ENCODE measurements at places on chromosomes 16 and 17.
A peak's percentile ranks its signal among the peaks of the same experiment; 100 is the strongest.

- no peak for DNase-seq
Observed at GRCh38 chr16:86713021-86713631, 134.8 kb downstream of the FOXL1 start.

DNA sequence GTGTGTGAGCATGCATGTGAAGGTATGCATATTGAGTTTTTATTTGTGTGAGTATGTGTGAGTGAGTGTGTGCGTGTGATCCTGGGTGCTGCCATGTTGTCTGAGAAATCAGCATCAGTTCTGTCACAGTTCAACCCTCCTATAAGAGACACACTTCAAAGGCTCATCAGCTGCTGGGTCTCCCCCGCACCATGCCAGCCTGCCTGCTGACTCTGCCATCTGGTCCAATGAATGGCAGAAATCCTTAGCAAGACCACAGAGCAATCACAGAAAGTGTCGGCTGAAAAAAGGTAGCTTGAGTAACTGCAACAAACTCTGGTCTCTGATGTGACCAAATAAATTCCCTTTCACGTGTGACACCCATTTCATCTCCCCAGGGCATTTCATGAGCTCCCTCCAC is 381.8 kb upstream of the MAF start:
- DNase-seq, result no peak

- no peak for DNase-seq
Observed at GRCh38 chr17:83061586-83061985, 17.8 kb upstream of the METRNL start.

- no peak for DNase-seq
Observed at GRCh38 chr17:9195411-9195810, 174.1 kb downstream of the NTN1 start.

- no peak for DNase-seq
Observed at GRCh38 chr16:66637806-66638205, 33.3 kb downstream of the CMTM3 start.

DNA sequence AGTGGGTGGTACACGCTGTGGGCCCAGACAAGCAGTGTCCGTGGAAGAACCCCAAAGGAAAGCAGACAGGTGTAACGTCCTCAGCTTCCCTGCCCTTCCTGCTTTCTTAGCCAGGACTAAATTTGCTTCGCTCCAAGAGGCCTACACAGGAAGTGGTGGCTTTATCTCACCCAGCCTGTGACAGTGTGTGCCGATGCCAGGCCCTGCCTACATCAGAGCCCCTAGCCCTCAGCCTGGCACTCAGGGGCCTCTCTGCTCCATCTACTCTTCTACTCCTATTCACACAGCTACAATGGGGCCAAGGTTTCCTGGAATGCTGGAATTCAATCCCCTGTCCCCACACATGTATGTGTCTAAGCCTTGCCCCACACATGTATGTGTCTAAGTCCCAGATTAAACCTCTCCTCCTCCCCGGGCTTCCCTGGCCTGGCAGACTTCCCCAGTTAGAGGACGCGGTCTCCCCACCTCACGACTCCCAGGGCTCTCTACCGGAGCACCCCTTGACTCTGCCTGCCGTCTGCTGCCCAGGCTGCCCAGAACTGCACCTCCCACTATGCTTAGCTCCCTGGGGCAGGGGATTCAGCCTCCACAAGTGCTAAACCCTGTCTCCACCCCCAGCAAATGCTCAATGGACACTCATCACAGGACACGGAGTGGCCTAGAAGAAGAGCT is 8.2 kb downstream of the PGAP3 start:
- no peak for DNase-seq

DNA sequence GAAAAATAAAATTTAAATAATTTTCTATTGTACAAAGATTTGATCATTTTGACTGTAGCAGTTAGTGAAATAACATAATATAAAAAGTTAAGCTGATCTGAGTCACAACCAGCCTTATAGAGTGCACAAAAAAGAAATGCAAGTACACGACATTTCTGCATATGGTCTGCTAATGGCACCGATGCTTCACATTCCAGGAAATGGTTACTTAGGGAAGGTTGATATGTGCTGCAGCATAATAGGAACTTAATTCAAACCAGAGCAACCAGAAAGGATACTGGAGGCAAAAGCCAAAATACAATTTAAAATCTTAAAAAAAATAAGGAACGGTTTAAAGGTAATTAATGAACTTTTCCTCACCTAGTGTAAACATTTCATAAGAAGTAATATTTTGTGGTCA is 10.0 kb upstream of the CFDP1 start:
- peak; percentile 68 for DNase-seq

GRCh38 chr17:76132574-76133338 is 8.3 kb downstream of the FOXJ1 start:
- DNase-seq, result no peak

DNA sequence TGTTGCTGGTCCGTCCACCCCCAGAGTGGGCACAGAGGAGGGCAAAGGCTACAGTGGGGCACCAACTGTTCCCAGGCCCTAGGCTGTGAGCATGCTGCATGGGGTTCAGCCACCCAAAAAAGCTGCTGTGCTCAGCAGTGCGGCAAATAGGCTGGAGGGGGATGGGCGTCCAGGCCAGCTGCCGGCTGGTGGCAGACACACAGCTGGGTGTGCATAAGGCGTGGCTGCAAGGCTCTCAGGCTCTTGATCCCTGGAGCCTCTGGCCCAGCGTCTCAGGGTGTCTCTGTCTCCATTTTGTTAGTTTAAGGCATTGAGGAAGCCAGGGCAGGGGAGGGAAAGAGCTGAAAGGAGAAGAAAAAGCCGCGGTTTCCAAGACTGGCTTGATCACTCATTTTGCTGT is 8.8 kb downstream of the RPL19 start:
- no peak for DNase-seq

GRCh38 chr17:83183951-83184506 is 104.6 kb downstream of the METRNL start:
- no peak for DNase-seq

DNA sequence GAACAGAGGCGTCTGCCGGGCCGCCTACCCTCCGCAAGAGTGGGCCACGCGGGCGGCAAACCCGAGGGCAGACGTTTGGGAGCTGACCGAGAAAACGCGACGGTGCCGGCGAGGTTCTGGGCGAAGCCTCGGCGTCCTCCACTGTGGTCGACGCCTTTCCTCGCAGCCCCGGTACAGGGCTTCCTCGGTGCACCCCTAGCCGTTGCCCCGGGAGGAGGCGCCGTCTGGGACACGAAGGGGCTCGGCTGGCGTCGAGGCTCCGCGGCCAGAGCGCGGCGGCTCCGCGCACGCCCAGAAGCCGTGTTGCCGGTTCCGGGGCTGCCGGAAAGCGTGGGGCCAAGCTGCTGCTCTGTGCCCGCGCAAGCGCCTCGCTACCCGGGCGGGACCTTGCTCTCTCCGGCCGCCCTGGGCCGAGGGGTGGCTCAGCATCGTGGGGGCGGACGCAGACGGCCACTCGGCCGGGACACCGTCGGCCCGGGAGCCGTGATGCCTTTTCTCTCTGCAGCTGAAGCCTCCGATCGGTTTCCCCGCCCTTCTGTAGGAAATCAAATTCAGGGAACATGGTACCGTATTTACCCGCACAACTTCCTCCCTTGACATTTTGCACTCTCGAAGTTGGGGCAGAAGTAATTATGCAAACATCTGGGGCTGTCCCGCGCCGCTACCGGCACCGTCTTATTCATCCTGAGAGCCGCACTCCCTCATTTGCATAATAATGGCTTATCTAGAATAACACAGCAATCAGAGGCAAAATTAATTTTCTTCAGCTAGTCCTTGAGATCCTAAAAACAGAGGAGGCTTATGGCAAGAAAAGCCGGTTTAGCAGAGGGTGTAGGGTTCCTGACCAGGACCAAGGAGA is 7.3 kb upstream of the CBX8 start:
- no peak for DNase-seq

GRCh38 chr17:39684369-39685192 is 3.3 kb downstream of the PGAP3 start:
- no peak for DNase-seq

- no peak for DNase-seq
Observed at GRCh38 chr16:89826531-89827382, 1.5 kb upstream of the SPIRE2 start.

DNA sequence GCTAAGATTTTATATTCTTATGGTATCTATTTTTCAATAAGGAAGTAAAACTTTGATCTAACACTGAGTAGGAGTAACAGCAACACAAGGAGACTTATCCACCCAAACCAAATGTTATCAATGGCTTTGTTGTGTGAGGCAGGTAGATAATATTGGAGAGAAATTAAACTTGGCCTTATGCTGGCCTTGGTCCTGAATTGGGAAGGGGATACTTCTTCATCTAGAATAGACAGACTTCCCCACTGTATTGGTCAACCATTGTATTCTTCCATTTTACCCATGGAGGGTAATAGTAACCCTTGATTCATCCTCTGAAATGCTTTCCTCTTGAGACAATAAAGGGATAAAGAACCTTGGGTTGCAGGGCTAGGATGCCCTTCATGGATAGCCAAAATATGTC is 76.3 kb upstream of the ANKFN1 start:
- DNase-seq, result no peak

DNA sequence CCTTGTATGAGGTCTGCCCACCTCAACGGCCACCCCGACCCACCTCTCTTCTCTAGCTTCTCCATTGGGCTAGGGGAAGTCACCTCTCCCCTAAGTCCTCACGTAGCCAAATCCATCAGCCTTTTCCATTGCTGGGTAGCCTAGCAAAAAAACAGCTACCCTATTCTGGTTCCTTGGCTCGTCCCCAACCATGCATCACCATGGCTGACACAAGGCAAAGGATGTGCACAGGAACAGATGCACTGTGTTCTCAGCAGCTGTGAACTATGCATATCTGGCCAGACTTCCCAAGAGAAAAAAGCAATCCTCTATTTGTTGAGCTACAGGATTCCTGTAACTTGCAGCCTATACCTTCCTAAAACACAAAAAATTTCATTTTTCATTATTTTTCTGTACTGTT is 22.0 kb upstream of the FLCN start:
- DNase-seq, result no peak

DNA sequence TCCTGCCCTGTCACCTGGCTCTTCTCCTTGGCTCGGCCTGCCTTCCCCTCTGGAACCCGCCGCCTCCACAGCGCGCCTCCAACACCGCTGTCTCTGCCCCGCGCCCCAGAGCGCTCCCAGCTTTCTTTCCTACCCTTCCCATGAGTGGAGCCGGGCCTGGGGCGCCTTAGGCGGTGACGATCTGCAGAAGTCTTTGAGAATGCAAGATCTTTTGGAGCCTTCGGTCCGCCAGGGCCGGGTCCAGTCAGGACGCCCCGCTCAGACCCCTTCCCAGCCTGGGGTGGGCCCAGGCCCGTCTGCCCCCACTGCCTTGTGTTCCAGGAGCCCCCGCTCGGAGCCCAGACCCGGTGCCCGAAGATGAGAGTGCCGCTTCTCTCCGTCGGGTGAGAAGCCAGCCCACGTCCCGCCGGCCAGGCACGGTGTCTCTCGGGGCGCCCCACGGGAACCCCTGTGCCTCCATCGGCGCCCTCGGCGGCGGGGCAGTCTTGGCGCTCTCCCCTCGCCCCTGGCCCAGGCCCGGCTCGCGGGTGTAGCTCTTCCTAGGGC is 40.0 kb downstream of the MRM1 start:
- no peak for DNase-seq

DNA sequence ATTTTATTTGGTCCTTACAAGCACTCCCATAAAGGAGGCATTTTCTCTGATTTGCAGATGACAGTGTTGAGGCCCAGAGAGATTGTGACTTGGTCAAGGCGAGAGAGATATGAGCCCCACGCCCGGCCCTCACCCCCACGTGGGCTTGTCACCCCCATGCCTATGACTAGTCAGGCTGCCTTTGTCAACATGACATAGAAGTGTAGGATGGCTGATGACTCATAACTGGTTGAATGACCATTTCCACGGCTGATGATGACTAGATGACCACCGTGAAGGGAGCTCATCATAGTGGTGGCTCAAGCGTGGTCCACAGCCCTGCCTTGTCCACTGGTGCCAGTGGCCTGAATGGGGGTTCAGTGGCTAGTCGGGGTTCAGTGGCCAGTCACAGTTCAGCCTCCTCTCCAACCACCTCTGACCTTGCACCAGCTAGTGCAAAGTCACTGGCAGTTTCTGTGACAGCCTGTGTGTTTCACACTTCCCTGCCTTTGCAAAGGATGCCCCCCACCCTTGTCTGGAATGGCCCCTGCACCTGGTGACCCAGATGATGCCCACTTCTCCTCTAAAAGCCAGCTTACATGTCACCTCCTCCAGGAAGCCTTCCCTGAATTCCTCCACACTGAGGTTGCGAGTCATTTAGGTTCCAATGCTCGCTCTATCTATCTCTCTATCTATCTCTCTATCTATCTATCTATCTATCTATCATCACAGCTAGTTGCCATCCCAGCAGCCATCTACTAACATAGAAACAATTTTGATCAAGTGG is 3.8 kb upstream of the WSCD1 start:
- no peak for DNase-seq

DNA sequence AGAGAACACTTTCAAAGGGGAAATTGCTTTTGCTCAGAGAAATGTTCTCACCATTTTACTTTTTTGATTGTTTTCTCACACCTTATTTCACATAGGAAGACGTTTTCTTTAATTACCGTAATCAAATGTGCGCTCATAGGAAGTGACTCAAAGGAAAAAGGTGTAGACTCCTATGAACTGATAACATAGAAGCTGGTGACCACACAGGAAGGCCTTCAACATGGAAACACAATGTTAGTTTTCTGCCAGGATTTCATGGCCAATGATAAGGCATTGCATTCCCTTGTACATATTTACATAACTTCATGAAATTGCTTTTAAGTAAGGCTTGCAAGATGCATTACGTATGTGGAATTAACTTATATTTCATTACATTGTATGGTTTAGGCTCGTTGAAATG is 40.9 kb upstream of the KCNJ16 start:
- no peak for DNase-seq

DNA sequence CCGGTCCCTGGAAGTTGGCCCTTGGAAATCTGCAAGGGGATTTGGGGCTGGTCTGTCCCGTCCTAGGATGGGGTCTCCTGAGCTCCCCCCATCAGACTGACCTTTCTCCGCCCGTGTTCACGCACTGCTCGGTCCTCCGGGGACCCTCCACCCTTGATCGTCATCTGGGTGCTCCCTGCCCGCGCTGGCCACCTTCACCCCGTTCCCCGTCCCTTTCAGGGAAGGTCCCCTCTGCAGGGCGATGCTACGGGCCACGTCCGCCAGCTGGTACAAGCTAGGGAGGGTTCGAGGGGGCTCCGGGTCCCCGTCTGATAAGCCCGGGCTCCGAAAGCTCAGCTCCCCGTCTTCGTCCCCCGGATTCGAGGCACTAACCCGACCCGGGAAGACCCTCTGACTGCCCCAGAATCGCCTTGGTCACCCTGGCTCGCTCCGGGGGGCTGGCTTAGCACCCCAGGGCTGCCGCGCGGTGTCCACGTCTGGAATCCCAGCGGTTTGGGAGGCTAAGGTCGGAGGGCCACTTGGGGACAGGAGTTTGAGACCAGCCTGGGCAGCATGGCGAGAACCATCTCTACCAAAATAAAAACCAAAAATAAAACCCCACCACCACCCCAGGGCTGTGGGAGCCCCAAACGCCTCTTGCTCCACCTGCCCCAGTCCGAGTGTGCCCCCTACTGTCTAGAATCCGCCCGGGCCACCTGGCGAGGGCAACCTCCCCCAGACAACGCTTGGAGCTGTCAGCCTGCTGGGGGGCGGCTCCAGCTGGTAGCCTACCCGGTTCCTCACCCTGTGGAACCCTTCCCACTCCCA is 1.1 kb upstream of the SLC43A2 start:
- peak; percentile 39 for DNase-seq
